ENCODE measurements at places on chromosomes 7 and 10. TPM values are rescaled to one million over a fixed set of nuclear protein-coding genes. Genes with fewer than 3 reads are reported as not detected.
A peak's percentile ranks its signal among the peaks of the same experiment; 100 is the strongest.

HOXA11 gene
- polyA plus RNA-seq, result not detected

GRCh38 chr10:124624466-124624865 is 119.7 kb downstream of the FAM53B start:
- H3K4me3 ChIP-seq, result no peak overlapping the region
- H3K36me3 ChIP-seq, result no peaks in the 10 kb centered on the region
- peaks cover 30% of the 10 kb centered on the region for H3K4me1 ChIP-seq
- no peaks in the 10 kb centered on the region for H3K27me3 ChIP-seq

GRCh38 chr7:1226186-1226901 is 6.3 kb upstream of the UNCX start:
- H3K4me3 ChIP-seq, result no peak overlapping the region
- no peak overlapping the region for H3K27ac ChIP-seq
- peaks cover 51% of the 10 kb centered on the region for H3K27me3 ChIP-seq
- H3K4me1 ChIP-seq, result no peaks in the 10 kb centered on the region

GRCh38 chr7:117427258-117427701 is at the start of gene ASZ1:
Gene ASZ1 (minus strand): TSS chr7:117427493. CDS start chr7:117427460, 33 bp downstream.
- no peaks in the 10 kb centered on the region for H3K27me3 ChIP-seq
- no peaks in the 10 kb centered on the region for H3K4me1 ChIP-seq
- DNase-seq, result no peak

DNA sequence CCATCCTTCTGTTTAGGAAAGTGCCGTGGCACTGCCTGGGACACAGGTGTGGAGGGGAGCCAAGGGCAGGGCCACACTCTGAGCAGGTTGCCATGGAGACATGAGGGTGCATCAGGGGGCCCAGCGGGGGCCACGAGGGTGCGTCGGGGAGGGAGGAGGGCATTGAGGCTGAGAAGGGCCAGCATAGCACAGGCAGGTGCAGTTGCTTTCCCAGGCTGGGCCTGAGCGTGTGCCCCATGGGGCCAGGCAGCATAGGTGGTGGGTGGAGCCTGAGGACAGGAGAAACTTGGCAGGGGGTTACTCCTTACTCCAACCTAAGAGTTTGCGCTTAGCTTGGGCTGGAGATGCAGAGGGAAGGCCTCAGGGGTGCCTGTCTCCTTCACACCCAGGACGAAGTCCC is 15.2 kb downstream of the YKT6 start:
- no peaks in the 10 kb centered on the region for H3K27me3 ChIP-seq
- no peak overlapping the region for H3K4me3 ChIP-seq
- H3K27ac ChIP-seq, result no peak overlapping the region
- H3K4me1 ChIP-seq, result no peaks in the 10 kb centered on the region
- no peak for DNase-seq
- peaks cover 28% of the 10 kb centered on the region for H3K36me3 ChIP-seq

DNA sequence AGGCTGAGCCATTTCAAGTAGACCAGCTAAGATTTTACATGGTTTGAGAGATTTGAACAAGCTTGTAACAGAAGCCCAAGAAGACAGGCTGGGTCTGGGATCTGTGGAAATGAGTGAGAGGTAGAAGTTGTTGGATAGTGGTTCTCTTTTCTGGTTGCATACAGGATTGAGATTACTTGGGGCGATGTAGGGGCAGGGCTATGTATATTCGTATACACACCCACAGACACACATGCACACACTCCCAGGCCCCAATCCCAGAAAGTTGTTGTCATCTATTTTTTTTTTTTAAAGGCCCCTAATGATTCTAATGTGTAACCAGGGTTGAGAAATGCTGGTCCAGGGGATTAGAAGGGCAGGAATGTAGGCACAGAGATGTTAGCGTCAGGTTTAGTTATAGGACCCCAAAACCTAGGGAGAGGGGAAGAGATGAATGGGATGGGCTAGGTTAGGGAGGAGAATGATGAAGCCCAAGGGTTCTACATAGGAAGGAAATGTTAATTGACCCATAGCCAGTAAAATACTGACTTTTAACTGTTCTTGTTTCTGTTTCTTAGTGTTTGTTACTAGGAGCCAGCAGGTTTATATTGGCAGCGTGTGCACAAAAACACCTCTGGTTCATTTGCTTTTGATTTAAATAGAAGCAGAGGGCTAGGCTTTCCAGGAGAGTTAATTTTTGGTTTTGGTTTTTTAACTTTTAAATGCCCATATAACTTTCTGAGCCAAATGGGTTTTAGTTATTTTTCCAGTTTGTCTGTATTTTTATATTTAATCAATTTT is 7.8 kb downstream of the TAX1BP1 start:
- no peak overlapping the region for H3K4me3 ChIP-seq
- peaks cover 16% of the 10 kb centered on the region for H3K36me3 ChIP-seq
- no peaks in the 10 kb centered on the region for H3K27me3 ChIP-seq
- no peak overlapping the region for H3K27ac ChIP-seq
- H3K4me1 ChIP-seq, result peaks cover 16% of the 10 kb centered on the region

- no peak overlapping the region for H3K27ac ChIP-seq
- H3K4me3 ChIP-seq, result no peak overlapping the region
- DNase-seq, result no peak
These were observed 51.9 kb upstream of the PTN start for GRCh38 chr7:137395420-137395819.

DNA sequence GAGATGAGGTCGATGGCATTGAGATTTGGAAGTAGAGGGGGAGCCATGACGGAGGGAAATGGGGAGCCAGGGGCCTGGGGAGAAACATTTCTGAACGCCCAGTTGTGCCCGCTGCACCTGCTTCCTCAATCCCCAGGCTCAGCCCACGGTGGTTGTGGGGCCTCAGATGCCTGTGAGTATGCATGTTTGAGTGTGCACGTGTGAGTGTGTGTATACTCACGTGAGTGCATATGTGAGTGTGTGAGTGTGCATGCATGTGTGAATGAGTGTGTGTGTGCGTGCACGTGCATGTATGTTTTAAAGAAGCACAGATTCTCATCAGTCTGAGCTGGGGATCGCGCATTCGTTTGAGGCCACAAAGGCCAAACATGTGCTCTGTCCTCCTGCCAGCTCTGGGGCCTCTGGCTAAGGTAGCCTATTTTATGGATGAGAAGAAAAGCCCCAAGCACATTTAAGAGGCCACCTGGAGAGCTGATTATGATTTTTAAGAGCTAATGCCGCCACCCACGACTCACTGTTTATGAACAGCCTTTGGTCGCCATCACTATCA is 154.8 kb downstream of the ARHGAP12 start:
- H3K27ac ChIP-seq, result no peak overlapping the region
- no peak for DNase-seq
- H3K36me3 ChIP-seq, result no peaks in the 10 kb centered on the region
- no peaks in the 10 kb centered on the region for H3K4me1 ChIP-seq

GRCh38 chr10:89888321-89889070 is 187.1 kb downstream of the KIF20B start:
- no peaks in the 10 kb centered on the region for H3K27me3 ChIP-seq
- H3K27ac ChIP-seq, result no peak overlapping the region
- no peaks in the 10 kb centered on the region for H3K36me3 ChIP-seq
- no peaks in the 10 kb centered on the region for H3K4me1 ChIP-seq
- no peak for DNase-seq
- H3K4me3 ChIP-seq, result no peak overlapping the region

GRCh38 chr7:155003092-155003375 is at the start of gene PAXIP1:
Gene PAXIP1 (minus strand): TSS chr7:155003124. CDS start chr7:155002929, 195 bp downstream.
- DNase-seq, result no peak
- H3K27me3 ChIP-seq, result no peaks in the 10 kb centered on the region
- H3K4me1 ChIP-seq, result peaks cover 6% of the 10 kb centered on the region
- H3K27ac ChIP-seq, result peak within 1 kb of the TSS; percentile 93
- H3K4me3 ChIP-seq, result peak within 1 kb of the TSS; percentile 68
- H3K36me3 ChIP-seq, result no peaks in the 10 kb centered on the region

Measured in naive thymus-derived CD4-positive, alpha-beta T cell (primary cell).